GM06990 (cell line): ENCODE measurements at places on chromosomes 6 and 20.

DNA sequence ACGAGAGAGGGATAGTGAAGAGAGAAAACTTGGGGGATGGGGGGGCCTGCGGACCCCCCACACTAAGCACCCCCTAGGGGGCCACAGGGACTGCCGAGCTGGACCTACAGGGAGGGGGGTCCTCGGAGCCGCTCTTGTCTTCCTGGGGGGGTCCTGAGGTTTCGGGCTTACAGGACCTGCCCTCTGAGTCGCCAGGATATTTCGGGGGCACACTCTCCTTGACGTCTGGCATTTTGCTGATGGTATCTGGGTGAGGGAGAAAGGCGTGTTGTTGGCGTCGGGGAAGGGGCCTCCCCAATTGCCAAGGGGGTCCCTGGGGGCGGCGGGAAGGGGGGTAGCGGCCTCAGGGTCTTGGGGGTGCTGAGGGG is 516 bp downstream of the TCP11 start:
- no peak for DNase-seq

GRCh38 chr6:160254467-160255312 is 3.9 kb downstream of the SLC22A2 start:
- DNase-seq: no peak

DNA sequence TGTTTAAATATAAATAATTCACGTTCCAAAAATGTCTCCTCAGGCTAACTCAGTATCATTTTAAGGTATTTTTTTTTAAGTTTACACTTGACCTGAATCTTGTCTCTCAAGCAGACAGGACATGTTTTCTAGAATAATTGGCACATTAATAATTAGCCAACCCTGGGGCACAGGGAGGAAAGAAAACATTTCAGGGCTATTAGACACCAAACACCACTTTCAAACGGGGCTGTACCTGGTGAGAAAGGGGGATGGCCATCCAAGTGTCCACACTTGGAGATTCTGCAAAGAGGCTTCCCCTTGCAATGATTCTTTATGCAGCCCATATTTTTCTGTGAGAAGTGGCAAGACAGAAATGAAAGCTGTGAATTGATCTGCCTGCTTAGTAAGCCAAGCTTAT is 560.8 kb downstream of the CD109 start:
- DNase-seq: no peak

GRCh38 chr20:17782768-17783167 is 83.0 kb downstream of the BANF2 start:
- peak; percentile 20 for DNase-seq

DNA sequence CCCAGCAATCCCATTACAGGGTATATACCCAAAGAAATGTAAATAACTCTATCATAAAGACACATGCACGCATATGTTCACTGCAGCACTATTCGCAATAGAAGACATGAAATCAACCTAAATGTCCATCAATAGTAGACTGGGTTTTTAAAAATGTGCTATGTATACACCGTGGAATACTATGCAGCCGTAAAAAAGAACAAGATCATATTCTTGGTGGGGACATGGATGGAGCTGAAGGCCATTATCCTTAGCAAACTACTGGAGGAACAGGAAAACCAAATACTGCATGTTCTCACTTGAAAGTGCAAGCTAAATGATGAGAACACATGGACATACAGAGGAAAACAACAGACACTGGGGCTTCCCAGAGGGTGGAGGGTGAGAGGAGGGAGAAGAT is 201.2 kb downstream of the GMDS start:
- no peak for DNase-seq

GRCh38 chr20:51305316-51306052 is 237.0 kb downstream of the NFATC2 start:
- DNase-seq: no peak

GRCh38 chr6:96760153-96760687 is 77.1 kb downstream of the GPR63 start:
- DNase-seq: no peak

DNA sequence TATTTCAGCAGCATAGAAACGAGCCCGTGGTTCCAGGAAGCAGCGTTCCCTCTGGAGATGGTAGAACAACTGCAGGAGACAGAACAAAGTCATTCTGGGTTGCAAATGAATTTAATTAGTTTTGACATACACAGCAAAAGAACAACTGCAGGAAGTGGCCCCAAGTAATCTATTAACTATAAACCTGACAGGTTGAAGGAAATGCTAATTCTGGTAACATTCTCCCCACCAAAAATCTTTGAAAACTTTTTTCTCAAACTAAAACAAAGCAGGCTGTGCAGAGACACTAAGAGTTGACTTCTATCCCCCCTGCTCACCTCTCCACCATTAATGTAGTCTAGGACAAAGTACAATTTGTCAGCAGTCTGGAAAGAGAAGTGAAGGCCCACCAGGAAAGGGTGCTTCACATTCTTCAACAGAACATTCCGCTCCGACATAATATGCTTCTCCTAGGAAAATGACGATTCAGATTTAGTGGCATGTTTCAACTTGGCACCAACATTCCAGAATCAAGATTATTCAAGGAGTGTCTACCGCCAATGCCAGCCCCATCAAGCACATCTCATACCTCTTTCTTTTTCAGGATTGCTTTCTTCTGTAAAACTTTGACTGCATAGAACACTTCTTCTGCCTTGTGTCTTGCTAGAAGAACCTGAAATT is 120.4 kb upstream of the SLC2A12 start:
- DNase-seq: no peak

DNA sequence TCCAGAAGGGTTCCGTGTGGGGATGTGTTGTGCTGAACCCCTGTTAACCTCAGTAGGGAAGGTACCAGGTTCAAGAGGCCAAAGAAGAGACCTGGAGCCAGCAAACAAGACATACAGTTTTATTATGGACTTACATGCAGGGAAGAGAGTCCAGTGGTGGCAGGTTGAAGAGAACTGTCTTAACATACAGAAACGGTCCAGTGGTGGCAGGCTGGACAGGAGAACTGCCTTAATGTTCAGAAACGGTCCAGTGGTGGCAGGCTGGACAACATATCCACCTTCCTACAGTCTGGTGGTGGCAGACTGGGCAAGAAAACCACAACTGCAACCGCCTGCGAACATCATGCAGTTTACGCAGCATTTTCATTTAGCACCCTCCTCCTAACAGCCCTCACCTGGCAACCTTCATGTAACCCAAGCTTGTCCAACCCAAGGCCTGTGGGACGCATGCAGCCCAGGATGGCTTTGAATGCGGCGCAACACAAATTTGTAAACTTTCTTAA is 75.9 kb downstream of the PHACTR3 start:
- DNase-seq: no peak
